ENCODE measurements at places on chromosomes 4 and X.
A peak's percentile ranks its signal among the peaks of the same experiment; 100 is the strongest.

DNA sequence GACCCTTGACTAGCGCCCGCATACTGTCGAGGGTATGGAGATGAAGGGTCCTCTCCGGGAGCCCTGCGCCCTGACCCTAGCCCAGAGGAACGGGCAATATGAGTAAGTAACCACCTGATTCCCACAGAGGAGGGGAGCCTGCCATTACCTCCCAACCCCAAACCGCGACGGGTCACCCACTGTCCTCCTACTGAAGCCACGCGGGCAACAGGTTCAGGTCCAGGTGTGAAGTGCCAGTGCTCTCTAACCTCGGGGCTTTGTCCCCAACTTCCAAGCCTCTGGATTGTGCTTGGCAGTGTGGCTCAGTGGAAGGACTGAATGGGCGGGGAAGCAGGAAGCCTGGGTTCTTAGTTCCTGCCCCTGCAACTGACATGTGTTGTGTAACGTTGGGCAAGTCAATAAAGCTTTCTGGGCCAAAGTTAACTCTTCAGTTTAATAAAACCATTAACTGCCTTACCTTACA lies 694 bp downstream of the OCRL start:
- peak; percentile 18 for DNase-seq

DNA sequence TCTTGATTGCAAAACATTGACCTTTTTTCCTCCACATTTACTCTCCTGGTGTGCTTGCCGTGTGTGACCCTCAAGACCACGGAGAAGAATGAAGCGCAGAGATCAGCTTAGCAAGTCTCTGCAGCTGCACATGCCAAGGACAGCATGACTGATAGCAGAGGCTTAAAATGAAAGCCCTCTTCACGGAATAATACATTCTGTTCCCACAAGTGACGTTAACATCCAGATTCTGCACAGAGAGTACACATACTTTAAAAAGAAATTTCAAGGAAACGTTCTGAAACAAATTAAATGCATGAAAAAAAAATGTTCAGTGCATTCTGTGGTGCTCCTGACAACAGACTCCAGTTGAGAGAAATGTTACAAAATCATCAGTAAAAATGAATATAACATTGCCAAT lies 60.9 kb downstream of the SLC7A11 start:
- DNase-seq = no peak

GRCh38 chrX:117969782-117970181 lies 146.8 kb downstream of the KLHL13 start:
- DNase-seq = no peak

DNA sequence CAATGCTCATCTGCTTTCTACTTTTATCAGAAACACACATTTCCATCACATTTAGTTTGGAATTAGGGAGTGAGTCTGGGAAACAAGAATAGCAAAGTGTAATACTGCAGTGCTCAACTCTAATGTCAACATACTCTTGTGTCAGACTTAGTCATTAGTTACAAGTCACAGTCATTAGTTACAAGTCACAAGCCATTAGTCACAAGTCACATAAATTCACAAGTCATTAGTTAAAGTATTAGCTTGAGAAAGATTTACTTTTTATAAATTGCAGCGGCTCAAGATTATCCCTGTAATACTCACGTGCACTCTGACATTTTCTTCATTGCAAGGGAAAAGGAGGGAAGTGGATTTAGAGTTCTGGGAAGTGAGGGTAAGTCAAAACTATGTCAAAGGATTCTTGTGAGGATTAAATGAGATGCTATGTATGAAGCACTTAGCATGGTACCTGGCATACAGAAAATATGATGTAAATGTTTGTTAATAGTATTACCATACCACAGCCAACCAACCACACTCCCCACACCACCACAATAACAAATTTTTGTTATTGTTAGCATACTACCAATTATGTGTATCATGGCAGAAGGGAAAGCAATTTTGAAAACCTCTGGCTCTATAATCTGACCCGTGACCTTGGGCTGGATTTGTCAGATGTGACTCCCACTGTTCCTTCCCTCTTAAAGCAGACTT lies 116.6 kb downstream of the ARHGAP24 start:
- DNase-seq = peak; percentile 8

DNA sequence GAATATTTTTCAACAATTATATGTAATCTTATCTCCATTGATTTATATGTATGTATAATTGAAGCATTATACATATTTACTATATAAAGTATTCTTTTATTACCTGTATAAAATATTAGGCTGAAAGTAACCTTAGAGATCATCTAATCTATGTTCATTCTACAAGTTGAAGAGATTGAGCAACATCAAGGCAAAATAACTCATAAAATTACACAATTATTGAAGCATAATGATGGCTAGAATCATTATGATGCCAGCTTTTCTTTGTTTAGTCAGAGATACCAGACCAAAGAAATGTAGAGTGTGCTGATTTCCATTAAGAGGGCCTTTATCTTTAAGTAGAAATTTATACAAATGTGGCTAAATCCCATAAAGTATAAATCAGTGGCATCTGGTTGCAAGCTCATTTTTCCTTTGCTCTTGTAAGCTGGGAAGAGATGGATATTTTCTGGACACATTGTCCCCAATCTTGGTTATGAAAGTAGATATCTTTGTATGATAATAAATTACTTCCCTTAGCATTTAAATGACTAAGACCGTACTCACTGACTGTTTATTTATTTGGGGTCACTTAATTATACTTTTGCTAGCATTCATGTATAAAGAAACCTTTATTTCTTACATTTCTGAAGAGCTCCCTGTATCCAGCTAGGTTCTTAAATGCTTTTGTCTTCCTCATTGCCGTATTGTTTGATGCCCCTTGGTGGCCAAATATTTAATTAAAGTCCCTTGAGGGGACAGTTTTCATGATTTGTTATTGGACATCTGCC lies 339.8 kb downstream of the PCDH7 start:
- DNase-seq = no peak

DNA sequence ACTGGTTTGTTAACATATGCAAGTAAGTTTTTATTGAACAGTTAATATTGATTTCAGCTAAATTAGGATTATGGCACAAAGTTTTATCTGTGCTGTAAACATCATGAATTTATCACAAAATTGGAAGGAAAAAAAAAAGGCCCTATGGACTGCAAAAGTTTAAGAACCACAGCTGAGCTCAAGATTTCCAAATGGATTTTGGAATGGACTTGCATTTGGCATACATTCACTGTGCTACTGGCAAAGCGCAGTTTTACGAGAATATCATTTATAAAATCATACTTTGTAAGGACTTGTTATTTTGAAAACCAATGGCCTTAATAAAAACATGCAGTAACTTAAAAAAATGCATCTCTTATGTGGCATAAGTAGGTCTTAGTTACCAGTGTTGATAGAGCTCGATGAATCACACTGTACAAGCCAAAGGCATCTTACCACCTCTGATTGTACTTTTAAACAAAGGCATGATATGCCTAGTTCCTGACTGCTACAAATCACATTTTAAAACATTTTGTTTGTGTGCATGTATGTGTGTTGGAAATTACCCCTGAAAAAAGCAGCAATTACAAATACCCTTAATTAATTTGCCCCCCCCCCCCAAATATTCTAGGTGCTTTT lies 58.6 kb downstream of the TAB3 start:
- no peak for DNase-seq

GRCh38 chr4:95304898-95305297 lies 243.9 kb downstream of the UNC5C start:
- DNase-seq = no peak

DNA sequence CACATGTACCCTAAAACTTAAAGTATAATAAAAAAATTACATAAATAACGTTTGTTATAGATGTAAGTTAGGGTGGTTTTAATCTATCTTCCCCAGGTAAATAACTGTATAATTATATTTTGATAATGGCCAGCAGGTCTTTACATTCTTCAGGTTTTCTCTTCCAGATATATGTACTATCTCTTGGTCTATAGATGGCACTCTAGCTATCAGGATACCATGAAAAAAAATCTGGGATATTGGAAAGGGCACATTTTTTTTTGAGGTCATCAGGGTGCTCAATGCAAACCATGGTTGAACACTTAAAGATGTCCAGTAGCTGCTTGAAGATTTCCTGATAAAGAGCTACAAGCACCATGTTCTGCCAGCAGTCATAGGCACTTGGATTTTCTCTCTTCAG lies 15.6 kb upstream of the ADH4 start:
- DNase-seq = no peak

- DNase-seq = no peak
Observed at GRCh38 chrX:15430076-15430475, 45.9 kb upstream of the VEGFD start.

GRCh38 chrX:119236623-119237561 lies 807 bp downstream of the PGRMC1 start:
- DNase-seq = peak; percentile 45

All from AG08396 (cell line).